ENCODE measurements at places on chromosomes 16 and 17.
A peak's percentile ranks its signal among the peaks of the same experiment; 100 is the strongest.

GRCh38 chr17:32699247-32699646 lies 177.7 kb downstream of the MYO1D start:
- no peak for DNase-seq

GRCh38 chr17:80023481-80024205 lies 12.0 kb downstream of the TBC1D16 start:
- no peak for DNase-seq

- no peak for DNase-seq
Observed at GRCh38 chr17:59093702-59094231, 12.9 kb downstream of the TRIM37 start.

- no peak for DNase-seq
Observed at GRCh38 chr16:3645504-3646347, 8.8 kb upstream of the DNASE1 start.

- DNase-seq, result no peak
Observed at GRCh38 chr16:19003935-19004334, 20.2 kb downstream of the TMC7 start.

DNA sequence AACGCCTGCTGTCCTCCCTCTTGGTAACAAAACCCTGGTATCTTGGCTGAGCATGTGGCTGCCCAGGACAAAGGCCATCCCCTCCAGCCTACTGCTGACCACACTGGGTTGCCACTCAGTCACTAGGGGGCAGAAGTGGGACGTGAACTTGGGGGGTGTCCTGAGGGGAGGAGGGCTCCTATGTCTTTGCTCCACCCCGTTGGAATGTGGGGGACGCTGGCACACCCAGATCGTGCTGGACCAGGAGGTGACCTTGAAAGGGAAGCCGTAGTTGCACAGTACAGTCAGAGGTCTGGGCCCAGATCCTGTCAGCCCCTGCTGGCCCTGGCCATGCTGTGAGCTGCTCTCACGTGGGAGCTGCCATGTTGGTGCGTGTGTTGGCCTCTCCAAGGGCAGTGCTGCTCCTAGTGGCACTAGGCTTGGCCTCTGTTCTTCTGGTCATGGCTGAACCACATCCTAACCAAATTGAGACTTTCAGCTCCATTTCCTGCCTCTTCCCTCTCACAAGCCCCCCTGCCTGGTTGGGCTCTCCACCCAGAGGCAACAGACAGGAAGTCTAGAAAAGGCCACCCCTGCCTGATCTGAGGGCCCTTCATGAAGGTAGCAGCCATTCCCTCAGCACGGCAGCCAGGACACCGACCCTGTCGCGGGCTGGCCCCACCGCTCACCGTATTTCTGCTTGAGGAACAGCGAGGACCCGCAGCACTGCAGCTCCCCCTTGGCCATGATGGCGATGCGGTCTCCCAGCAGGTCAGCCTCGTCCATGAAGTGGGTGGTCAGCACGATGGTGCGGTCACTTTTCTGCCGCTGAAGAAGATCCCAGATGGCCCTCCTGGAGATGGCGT lies 29.0 kb upstream of the RNPS1 start:
- peak; percentile 7 for DNase-seq

- peak; percentile 72 for DNase-seq
Observed at GRCh38 chr16:88375996-88376834, 6.5 kb upstream of the ZNF469 start.

DNA sequence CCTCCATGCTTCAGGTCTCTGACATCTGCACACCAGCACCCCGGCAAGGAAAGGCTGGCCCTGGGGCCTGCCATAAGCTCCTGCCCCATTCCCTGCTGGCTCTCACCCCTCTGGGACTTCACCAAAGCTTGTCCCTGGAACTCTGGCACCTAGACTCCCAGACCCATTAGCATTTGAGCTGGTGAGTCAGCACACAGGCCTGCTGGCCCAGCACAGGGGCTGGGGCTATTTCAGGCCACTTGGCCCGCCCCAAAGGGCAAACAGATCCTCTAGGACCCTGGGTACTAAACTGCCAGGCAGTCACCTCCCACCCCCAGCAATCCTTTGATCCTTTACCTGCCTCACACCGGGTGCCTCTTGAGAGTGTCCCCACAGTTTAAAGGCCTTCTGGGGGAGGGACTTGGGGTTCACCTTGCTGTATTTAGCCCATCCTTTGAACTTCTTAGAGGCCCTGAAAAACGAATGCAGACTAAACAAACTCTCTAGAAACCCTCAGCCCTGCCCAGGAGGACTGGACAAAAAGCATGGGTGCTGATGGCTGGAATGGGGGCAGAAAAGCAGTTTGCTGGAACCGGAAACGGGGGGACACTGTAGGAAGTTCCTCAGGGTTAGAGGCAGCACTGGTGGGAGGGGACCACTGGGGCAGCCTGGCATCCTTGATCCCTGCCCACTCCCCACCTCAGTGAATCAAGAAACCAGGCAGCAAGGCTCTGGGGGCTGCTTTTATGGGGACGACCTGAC lies 3.2 kb upstream of the SAMD14 start:
- DNase-seq, result peak; percentile 16

- DNase-seq, result no peak
Observed at GRCh38 chr16:66516509-66516807, 33.5 kb downstream of the TK2 start.

- no peak for DNase-seq
Observed at GRCh38 chr16:57544124-57544653, 1.7 kb downstream of the ADGRG5 start.

GRCh38 chr16:66127459-66128370 lies 238.8 kb upstream of the CDH5 start:
- DNase-seq, result no peak

DNA sequence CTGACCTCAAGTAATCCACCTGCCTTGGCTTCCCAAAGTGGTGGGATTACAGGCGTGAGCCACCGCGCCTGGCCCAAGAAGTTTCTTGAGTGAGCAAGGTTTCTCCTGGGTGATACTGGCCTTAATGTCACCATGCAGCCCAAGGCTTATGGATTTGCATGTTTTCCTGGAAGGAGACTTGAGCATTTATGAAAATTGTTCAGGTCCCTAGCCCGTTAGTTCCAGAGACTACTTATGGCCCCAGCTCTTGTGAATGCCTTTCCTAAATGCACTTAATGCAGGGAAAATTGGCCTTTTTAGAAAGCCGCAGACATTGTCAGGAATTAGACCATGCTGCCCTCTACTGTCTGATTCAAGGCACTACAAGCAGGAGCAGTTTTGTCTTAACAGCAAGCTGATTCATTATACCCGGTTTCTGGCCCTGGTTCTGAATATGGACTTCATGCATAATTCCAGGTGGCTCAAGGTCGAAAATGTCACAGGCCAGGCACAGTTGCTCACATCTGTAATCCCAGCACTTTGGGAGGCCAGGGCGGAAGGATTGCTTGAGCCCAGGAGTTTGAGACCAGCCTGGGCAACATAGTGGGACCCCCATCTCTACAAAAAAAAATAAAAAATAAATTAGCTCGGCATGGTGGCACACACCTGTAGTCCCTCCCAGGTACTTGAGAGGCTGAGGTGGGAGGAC lies 91.3 kb downstream of the SNX29 start:
- DNase-seq, result peak; percentile 84

GRCh38 chr16:72099377-72099818 lies 5.8 kb downstream of the DHX38 start:
- DNase-seq, result peak; percentile 64

- no peak for DNase-seq
Observed at GRCh38 chr16:24921229-24921628, 75.5 kb downstream of the SLC5A11 start.

GRCh38 chr17:81094509-81095382 lies 59.8 kb downstream of the BAIAP2 start:
- DNase-seq, result peak; percentile 56

DNA sequence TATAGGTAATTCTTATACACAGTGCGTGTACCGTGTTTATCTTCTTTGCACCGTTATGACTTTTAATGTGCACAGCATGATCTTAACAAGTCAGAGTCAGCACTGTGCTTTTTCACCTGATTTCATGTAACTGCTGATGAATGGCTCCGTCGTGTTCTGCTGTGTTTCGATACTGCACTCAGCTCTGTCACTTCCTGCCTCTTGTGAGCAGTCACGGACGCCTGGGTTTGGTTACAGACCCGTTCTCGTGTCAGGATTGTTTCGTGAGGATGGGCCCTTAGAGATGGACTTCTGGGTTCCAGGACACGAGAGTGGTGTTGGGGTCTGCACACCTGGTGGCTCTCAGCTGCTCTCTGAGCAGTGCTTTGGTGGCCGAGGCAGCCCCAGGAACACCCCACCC lies 24.6 kb downstream of the TBCD start:
- DNase-seq, result no peak

GRCh38 chr17:73985466-73986015 lies 217.9 kb upstream of the RPL38 start:
- DNase-seq, result no peak

DNA sequence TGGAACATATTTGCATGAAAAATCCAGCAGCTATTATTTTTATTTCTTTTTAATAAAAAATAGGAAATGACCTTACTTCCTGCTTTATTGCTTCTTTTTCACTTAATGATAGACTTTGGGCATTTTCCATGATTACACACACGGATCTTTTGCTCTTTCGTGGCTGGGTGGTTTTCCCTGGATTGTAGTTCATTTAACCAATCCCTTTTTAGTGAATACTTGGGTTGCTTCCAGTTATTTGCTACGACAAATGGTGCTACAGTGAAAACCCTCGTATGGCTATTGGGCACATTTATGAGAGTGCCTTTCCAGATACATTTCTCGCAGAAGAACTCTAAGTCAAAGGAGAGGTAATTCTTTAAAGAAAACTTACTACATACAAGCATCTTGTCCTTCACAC lies 38.6 kb downstream of the FOXL1 start:
- DNase-seq, result no peak

- no peak for DNase-seq
Observed at GRCh38 chr16:1884889-1885288, 12.9 kb upstream of the MEIOB start.

- DNase-seq, result no peak
Observed at GRCh38 chr17:37570527-37571093, 38.6 kb downstream of the SYNRG start.

All from midbrain (tissue), 1 donor.